T-helper 2 cell treated with Interferon-gamma antibody and Interleukin-4, amounts not matched to agents 100 ng/mL and 5 ng/mL, for 36 hours (primary cell): ENCODE measurements at places on chromosomes 11 and 22. TPM values are rescaled to one million over a fixed set of nuclear protein-coding genes. Genes with fewer than 3 reads are reported as not detected.

The CAPRIN1 gene
- 235 and 243 TPM in 2 replicates for total RNA-seq

The YDJC gene
- 41.1 and 41.7 TPM in 2 replicates for total RNA-seq

The GLYATL1 gene
- not detected in 2 replicates for total RNA-seq

The OR8A1 gene
- not detected in 2 replicates for total RNA-seq

The MPEG1 gene
- 0.05 TPM in 1 of 2 replicates, not detected in the other for total RNA-seq
